ENCODE measurements at places on chromosomes 3 and 15.

GRCh38 chr3:143951351-143951971 is 20.2 kb upstream of the DIPK2A start:
- DNase-seq = peak; percentile 1

- no peak for DNase-seq
These were observed 172.5 kb downstream of the TMEM108 start for GRCh38 chr3:133210656-133211055.

GRCh38 chr15:33091983-33092693 is 102.4 kb downstream of the FMN1 start:
- DNase-seq = no peak

- no peak for DNase-seq
These were observed 10.0 kb downstream of the HMG20A start for GRCh38 chr15:77430652-77431051.

- DNase-seq = no peak
These were observed 64.8 kb upstream of the RAP2B start for GRCh38 chr3:153097213-153097612.

DNA sequence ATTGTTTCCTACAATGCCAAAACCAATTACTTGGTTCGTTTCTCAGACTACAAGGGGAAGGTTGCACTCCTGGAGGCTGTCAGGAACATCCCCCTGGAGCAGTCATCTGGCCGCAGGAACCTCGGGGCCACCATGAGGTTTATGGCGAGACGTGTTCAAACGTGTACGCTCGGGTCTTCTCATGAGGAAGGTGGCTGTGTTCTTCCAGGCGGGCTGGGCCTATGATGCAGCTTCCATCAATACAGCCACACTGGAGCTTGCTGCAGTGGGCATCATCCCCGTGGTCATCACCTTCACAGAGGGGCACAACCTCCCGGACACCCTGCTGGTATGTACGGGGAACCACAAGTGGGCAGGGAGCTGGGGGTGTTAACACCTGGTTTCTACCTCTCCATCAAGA is 94.5 kb upstream of the COL6A5 start:
- no peak for DNase-seq

- no peak for DNase-seq
These were observed 244.5 kb upstream of the SOX14 start for GRCh38 chr3:137519602-137520001.

DNA sequence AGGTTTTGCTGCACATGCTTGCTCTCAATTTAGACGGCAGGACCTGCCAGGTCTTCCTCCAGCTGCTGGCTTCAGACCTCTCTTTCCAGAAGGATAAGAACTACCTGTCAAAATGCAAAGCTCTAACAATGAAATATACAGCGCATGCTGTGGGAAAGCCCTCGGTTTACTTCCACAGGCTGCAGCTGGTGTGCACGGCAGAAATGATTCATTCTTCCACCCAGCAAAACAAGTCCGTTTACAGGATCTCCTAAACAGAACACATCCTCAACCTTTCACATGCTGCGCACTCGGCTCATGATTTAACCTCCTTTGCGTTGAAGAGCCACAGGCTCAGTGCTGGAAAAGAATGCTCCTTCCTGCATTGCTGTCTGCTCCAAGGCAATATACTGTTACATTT is 92.4 kb upstream of the WNT5A start:
- no peak for DNase-seq

DNA sequence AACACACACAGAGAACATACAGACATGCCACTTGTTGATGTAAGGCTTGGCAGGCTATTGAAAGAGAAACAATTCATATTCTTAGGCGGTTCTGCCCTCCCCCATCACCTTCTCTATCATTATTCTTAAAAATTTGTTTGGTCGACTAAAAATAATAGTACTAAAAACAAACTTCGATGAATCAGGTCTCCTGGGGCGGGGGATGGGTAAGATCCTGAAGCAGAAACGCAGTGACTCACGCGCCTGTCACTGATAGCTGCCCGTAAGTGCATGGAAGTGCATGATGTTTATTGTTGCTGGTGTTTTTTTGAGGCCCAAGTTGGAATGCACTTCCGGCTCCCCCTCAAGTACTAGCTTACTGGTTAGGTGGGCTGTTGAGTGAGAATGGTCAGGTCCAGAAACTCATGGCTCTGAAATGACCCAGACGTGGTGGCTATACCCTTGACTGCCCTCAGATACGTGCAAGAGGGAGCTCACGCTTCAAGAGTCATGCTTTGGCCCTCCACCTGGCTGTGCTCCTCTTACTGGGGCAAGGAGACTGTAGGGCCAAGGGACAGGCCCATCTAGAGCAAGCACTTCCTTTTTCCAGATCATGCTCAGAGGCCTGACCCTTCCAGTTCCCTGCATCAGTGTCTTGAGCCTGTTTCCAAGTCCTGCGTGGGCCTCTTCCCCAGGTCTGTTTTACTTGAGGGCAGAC is 10.9 kb downstream of the SMAD3 start:
- DNase-seq = no peak

- no peak for DNase-seq
These were observed 858 bp upstream of the SACM1L start for GRCh38 chr3:45688194-45688881.

DNA sequence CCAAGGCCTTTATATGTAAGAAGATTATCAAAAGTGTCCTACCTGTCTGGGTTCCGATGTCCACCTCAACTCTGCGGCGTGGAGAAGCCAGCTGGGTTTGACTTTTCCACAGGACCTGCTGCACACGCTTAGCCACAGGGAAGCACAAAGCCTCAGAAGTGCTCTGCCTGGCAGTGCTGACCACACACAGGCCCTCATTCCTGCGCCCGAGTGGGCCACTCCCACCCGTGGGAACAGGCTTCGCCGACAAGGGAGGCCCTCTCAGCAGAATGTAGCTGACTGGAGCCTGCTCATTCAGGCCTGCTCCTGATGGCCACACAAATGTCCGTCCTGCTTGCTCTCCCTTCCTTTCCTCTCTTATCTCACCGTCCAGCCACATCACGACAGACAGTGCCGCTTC is 221.4 kb upstream of the LRRN1 start:
- DNase-seq = no peak

DNA sequence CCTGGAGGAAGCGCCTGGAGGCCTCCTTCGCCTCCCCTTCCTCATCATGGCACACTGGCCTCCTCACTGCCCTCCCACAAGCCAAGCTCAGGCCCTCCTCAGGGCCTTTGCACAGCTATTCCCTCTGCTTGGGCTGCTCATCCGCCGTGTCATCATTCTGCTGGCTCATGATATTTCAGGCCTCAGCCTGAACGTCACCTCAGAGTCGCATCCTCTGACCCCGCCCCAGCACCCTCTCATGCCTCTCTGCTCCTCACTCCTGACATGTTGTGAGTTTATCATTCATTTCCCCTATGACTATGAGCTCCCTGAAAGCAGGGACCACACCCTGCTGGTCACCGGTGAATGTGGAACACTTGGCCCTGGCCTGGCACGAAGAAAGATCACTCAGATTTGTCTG is 20.7 kb upstream of the POC1A start:
- DNase-seq = no peak

- DNase-seq = no peak
These were observed 19.4 kb upstream of the SLC6A1 start for GRCh38 chr3:10973046-10973595.

GRCh38 chr15:57732526-57733331 is 26.2 kb downstream of the POLR2M start:
- DNase-seq = no peak

DNA sequence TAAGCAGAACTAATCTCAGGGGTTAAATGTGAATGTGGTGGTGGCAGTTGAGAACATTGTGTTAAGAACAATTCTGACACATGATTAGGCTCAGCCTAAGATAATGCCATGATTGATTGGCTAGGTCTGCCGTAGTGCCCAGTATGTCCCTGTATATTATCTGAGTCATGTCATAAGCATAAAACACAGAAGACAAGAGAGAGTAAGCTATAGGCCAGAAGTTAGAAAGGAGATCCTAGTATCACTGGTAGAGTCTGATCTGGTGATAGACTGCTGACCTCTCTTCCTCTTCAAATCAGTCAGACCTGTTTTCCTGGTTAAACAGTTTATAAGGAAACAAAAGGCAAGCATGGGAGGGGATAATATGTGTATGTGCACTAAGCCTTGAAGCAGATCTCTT is 30.1 kb upstream of the ATP8B4 start:
- peak; percentile 23 for DNase-seq

GRCh38 chr3:10753964-10754363 is 62.1 kb upstream of the SLC6A11 start:
- DNase-seq = no peak

- DNase-seq = peak; percentile 71
These were observed 6.7 kb upstream of the DGKG start for GRCh38 chr3:186368717-186369116.

DNA sequence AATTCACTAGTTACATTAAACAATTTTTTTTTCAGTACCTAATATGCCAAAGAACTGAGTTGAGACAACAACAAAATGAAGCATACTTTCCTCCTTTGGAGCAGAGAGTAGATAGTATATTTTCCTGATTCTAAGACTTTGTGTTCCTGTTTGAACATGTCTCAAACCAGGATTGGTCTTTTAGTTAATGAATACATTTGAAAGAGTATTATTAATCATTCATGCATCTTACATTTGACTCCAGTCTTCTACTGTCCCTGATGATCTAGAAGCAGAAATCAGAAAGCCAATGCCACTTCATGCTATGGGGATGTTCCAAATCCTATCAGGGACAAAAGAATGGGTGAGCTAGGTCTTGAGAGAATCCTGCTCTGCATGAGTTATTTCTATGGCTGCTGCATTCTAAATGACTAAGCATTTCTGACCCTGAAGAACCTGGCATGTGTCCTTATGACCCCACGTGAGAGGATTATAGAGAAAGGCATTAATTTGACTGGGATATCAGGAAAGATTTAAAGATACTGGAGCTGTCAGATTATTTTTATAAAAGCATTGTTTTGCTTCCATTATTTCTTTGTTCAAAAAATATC is 32.9 kb upstream of the MBNL1 start:
- no peak for DNase-seq

GRCh38 chr3:111336511-111336910 is 205.5 kb upstream of the CD96 start:
- no peak for DNase-seq

DNA sequence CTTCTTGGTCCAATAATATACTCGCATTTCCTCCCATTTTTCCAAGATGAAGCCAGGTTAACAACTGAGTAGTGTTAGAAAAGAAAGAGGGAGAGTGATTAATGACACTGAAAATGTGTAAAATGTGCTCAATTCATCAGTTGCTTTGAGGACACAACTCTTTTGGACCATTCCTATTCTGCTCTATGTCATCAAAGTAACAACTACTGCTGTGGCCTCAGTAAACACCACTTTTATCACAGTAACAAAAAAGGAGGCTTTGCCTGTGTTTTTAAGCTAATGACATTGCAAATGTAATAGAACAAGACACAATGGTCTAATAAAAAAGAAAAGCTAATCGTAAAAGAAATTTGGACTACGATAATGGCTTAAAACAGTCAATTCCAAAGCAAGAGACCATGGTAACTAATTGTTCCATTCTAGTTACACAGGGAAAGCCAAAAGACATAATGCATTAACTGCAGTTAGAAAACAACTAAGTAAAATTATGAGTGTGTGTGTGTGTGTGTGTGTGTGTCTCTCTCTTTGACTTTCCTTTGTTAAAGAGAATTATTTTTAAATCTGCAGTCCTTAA is 221.1 kb downstream of the MAGI1 start:
- DNase-seq = no peak

GRCh38 chr15:29674661-29675533 is 147.4 kb downstream of the TJP1 start:
- DNase-seq = no peak

DNA sequence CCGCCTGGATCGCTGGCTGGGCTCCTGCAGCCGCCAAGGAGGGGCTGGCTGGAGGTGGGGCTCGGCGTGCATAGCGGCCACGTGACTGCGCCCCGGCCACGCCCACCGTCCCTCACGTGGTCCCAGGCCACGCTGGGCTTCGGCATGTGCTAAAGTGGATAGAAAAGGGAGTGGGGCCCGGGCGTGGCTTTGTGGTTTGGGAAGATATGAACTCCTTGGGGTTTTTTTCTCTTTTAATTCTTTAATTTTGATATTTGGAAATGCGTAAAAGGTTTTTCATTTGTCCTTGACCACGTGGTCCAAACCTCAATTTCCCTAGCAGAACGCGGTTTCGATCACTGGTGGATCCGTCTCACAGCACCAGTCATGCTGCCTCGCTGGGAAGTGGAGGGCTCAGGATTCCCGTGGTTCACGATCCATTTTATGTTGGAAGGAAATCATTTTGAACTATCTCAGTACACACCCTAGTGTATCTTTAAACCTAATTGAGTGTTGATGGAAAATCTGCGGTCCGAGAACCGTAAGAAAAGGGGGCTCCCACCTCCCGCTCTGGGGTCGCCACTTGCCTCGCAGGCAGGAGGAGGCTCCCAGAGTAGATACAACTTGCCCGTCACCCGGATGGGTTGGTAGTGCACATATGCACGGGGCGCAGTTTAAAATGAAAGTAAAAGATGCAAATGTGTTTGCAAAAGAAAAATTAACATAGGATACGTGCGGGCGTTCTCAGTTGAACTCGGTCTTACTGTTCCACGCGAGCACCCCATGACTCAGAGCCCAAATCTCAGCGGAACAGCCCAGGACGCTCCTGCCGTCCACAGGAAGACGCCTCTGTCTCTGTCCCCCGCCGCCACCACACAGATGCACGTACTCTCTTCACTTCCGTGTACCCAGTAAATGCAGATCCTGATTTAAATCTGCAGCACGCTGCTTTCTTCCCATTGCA is 141.9 kb downstream of the PGPEP1L start:
- peak; percentile 56 for DNase-seq

- DNase-seq = peak; percentile 13
These were observed 235.1 kb downstream of the CD47 start for GRCh38 chr3:107855710-107856109.

- no peak for DNase-seq
These were observed 82.8 kb downstream of the MAGI1 start for GRCh38 chr3:65955792-65956477.

- no peak for DNase-seq
These were observed 69.9 kb downstream of the IGF2BP2 start for GRCh38 chr3:185754920-185755319.

GRCh38 chr15:40060236-40060961 is 21.4 kb upstream of the SRP14 start:
- no peak for DNase-seq

DNA sequence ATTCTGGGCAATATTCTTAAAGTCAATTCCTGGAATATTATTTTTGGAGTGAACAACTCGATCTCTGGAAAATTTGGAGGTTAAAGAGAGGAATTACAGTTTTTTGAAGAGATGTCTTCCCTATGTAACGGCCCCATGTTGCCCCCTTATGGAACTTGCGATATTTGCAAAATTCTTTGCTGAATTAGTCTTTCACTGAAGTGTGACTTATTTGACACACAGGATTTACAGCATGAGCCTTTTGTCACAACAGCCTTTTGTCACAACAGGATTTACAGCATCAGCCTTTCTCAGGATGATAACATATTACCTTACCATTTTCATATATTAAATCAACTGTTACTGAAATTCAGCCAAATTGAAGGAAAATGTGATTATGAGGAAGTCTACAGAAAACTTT is 37.8 kb upstream of the SPTSSB start:
- no peak for DNase-seq

GRCh38 chr3:50203113-50203808 is 1.8 kb upstream of the SLC38A3 start:
- no peak for DNase-seq

GRCh38 chr3:147412261-147412916 is 3.2 kb downstream of the ZIC1 start:
- DNase-seq = no peak

Data from DMS153 (cell line).